ENCODE measurements at places on chromosomes 11 and 22. TPM values are rescaled to one million over a fixed set of nuclear protein-coding genes. Genes with fewer than 3 reads are reported as not detected.

The PTPRCAP gene
- total RNA-seq = 0.26 TPM

The TMPRSS4 gene
- total RNA-seq = under 0.01 TPM

The GSTT2 gene
- not detected for total RNA-seq

The PDE3B gene
- 2.4 TPM for total RNA-seq

The OR2AT4 gene
- total RNA-seq = not detected

The BCO2 gene
- 1.2 TPM for total RNA-seq

The APOL5 gene
- not detected for total RNA-seq

The CECR2 gene
- total RNA-seq = under 0.01 TPM

The BIK gene
- total RNA-seq = not detected

The SLC22A12 gene
- not detected for total RNA-seq

The C22orf42 gene
- total RNA-seq = not detected

The OR8B2 gene
- total RNA-seq = not detected

The P4HA3 gene
- total RNA-seq = 10.6 TPM

The BTBD18 gene
- total RNA-seq = not detected

The DDT gene
- total RNA-seq = 91.0 TPM

The MPZL2 gene
- total RNA-seq = 0.56 TPM

The EIF3D gene
- total RNA-seq = 306 TPM

The RIC8A gene
- 161 TPM for total RNA-seq

The GNAZ gene
- 1.8 TPM for total RNA-seq

The AMPD3 gene
- total RNA-seq = 0.66 TPM

The FAT3 gene
- under 0.01 TPM for total RNA-seq

The FGF3 gene
- not detected for total RNA-seq

The C11orf16 gene
- total RNA-seq = not detected

The ASCL2 gene
- not detected for total RNA-seq

The ZNF215 gene
- total RNA-seq = 4.0 TPM

The PLAAT5 gene
- not detected for total RNA-seq

The ASCL3 gene
- total RNA-seq = not detected

The E2F8 gene
- total RNA-seq = 0.79 TPM

The OR2AG2 gene
- 0.13 TPM for total RNA-seq

The ABCC8 gene
- not detected for total RNA-seq

The MPEG1 gene
- under 0.01 TPM for total RNA-seq

The KCNK4 gene
- not detected for total RNA-seq

The PNPLA3 gene
- 2.4 TPM for total RNA-seq

The NCAM1 gene
- total RNA-seq = 0.13 TPM

The GGT5 gene
- total RNA-seq = 9.7 TPM

The ANO1 gene
- 16.4 TPM for total RNA-seq

The CRY2 gene
- 13.2 TPM for total RNA-seq

The OR11H1 gene
- not detected for total RNA-seq

The PHETA2 gene
- 11.4 TPM for total RNA-seq

The BET1L gene
- 18.6 TPM for total RNA-seq

The SPECC1L gene
- 38.3 TPM for total RNA-seq

The FXYD6 gene
- total RNA-seq = not detected

The MRPL40 gene
- total RNA-seq = 49.0 TPM

The MUC2 gene
- not detected for total RNA-seq
